EL (cell line): ENCODE measurements at places on chromosomes 16 and 17.

DNA sequence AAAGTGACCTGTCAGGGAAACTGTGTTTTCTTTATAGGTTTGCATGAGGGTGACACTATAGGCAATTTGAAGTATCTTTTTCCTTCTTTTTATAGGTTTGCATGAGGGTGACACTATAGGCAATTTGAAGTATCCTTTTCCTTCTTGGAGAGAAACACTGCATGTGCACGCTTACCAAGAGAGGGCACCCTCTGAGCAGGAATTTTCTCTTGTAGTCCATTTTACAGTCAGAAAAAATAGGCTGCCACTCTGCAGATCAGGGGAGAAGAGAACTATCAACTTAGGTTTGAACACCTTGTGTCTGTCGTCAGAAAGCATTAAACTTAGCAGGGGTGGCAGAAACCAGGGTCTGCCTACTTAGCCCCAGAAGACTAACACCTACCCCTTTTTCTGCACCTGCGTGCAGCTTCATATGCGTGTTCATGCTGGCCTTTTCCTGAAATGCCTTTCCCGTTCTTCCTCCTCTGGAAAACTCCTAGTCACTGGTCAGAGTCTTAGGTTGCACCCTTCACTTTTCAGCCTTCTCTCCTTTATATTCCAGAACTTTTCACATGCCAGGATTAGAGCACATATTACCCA, 16.4 kb upstream of the SMIM36 start:
- DNase-seq, result peak; percentile 18

DNA sequence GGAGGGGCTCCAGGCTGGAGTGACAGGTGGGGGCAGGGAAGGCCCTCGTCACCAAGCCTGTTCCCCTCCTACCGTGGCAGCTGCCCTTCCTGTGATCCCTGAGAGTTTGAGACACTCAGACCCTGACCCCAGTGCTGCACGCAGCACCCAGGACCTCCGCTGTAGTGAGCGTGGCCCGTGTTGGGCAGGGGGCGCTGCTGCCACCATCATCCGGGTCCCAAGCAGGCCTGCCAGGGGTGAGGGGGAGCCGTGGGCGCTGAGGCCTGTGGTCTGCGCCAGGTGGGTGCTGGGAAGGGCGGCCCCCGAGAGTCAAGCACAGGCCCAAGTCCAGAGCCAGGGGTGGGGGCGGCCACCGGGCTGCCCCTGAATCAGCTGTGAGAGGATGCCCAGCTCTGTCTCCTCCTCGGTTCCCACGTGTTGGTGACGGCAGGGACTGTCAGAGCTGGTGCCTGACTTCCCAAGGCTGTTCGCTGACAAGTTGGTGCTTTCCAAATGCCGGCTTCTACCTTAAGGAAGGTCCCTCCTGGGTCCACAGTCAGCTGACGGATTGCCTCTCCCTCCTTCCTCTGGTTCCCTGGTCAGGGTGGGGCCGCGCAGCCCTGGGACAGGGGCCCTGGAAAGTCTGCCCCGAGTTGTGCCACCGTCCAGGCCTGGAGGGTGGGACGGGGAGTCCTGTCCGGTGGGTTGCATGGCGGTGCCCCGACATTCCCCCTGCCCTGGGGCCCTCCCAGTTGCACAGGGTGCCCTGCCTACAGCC, 31.1 kb downstream of the TPSG1 start:
- no peak for DNase-seq

- DNase-seq, result peak; percentile 4
Measured at GRCh38 chr16:79707876-79708275, 107.3 kb upstream of the MAF start.

DNA sequence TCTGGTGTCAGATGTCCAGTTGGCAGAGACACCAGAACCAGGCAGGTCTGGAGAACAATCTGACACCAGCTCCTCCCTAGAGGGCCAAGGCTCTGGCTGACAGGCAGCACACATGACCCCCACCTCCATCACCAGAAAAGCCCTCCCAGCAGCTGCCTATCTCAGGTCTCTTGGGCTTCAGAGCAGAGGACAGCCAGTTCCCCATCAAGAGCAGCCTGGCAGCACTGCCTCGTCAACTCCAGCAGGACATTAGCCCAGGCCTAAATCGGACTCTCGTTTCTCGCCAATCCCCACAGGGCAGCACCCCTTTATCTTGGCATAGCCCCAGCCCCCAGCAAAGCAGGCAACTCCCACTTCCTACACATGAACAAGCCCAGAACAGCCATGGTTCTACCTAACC, 4.4 kb downstream of the JUP start:
- DNase-seq, result no peak

- no peak for DNase-seq
Measured at GRCh38 chr16:89164847-89165680, 6.5 kb upstream of the CDH15 start.

DNA sequence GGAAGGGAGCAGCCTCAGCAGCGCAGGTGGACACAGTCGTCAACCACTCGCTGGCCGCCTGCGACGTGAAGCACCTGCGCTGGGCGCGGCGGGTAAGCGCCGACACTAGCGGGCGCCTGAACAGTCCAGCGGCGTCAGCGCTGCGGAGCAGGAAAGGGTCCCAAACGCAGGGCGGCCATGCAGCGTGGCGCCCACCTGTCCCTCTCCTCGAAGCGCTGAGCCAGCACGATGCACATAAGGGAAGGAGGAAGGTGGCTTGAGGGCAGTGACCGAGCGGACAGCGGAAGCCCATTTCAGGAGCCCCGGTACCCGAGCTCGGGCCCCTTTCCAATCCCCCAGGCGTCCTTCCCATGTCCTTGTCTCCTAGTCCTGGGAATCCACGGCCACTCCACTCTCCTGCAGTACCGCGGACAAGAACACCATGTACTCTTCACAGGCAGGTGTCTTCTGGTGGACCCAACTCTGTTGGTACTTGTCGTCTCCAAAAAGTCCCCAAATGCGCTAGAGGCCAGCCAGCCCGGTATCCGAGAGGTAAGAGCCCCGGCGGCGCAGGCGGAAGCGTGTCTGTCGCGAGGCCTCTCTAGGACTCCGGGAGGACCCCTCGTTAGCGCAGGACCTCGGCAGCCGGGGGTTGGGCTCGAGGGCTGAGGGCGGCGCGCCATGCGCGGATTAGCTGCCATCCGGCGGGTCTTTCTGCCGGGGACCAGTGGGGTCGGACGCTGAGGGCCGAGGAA, 14.4 kb downstream of the ZNF232 start:
- no peak for DNase-seq

GRCh38 chr17:59425085-59425931, 93.9 kb downstream of the YPEL2 start:
- DNase-seq, result peak; percentile 78

DNA sequence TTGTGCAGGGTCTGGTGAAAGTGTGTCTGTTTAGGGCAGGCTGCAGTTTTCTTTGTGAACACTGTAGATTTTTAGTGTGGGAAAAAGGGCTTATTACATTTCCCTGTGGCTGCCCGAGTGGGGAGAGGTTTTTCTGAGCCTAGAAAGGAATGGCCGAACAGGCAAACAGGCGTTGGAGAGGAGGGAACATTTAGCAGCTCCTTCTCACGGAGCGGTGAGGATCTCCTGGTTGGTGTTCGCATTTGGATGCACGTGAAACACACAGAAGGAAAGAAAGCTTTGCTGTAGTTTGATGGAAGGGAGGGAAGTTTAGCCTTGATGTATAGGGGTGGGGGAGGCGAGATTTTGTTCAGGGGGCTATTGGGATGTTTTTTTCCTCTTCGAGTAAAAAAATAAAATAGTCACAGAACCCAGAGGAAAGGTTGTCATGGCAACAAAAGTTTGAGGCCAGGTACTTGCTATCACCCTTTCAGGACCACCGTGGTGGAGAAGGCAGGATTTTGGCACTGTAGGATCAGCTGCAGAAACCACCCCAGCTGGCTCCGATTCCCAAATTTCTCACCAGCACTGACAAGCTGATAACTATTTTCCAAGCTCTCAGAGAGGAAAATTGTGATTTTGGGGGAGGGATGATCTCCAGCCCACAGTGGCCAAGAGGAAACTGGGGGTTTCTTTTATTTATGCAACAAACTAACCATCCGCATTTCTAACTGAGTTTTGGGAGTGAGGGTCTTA, 3.5 kb downstream of the GSG1L start:
- no peak for DNase-seq

- DNase-seq, result no peak
Measured at GRCh38 chr16:79393564-79393963, 207.0 kb downstream of the MAF start.

DNA sequence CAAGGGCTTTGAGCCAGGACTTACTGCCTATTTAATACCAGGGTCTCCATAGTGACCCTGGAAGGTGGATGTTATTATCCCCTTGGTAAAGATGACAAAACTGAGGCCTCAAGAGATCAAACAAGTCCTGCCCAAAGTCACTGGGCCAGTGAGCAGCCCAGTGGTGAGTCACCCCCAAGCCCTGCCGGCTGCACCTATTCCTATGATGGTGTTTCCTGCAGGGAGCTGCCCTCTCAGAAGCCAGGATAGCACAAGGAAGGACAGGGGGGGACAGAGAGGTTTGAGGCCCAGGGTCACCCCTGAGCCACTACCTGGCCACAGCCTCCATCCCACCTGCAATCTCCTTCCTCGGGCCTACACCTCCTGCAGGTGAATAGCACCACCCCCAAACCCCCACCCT, 90.9 kb downstream of the SDK2 start:
- DNase-seq, result no peak
